ENCODE measurements at places on chromosomes 7 and 10.

DNA sequence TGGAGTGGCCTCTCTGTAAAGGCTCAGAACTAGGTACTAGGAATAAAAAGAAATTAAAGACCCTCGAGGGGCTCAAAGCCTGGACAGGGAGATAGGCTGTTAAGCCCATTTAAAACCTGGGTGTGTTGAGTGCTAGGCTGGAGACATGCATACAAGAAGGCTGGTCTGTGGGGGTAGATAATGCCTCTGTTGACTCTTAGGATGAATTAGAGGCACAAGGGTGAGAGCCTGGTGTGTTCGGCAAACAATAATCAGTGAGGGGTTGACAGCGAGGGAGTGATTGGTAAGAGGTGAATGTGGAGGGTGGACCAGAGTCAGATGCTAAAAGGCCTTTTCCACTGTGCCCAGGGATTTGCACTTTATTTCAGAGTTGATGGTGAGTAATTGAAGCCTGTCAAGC lies 12.7 kb downstream of the GSTO2 start:
- DNase-seq: no peak

DNA sequence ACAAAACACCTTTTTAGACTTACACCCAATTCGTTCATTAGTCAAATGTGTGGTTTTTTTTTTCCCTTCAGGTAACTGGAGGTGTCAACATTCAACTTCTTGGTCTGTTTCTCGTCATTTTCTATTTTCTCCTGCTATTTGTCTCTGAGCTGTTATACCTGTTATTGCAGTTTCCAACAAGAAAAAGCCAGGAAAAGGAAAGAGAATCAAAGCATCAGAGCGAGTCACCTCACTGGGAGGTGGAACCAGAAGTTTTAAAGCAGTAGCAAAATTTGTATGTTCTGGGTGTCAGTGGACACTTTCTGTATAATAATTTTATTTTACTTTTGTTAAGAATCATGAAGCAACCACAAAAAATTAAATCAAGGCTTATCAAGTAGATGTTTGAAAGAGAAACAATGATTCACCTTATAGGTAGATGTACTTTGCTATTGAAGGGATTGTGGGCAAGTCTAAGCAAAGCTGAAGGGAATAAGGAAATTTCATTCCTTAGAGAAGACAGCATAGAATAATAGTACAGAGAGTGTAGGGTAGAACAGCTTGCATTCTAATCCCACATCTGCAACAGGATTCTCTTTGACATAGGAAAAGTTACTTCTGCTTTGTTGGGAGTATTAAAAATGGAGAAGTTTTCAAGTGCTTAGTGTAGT lies 675.8 kb downstream of the PCDH15 start:
- DNase-seq: no peak

DNA sequence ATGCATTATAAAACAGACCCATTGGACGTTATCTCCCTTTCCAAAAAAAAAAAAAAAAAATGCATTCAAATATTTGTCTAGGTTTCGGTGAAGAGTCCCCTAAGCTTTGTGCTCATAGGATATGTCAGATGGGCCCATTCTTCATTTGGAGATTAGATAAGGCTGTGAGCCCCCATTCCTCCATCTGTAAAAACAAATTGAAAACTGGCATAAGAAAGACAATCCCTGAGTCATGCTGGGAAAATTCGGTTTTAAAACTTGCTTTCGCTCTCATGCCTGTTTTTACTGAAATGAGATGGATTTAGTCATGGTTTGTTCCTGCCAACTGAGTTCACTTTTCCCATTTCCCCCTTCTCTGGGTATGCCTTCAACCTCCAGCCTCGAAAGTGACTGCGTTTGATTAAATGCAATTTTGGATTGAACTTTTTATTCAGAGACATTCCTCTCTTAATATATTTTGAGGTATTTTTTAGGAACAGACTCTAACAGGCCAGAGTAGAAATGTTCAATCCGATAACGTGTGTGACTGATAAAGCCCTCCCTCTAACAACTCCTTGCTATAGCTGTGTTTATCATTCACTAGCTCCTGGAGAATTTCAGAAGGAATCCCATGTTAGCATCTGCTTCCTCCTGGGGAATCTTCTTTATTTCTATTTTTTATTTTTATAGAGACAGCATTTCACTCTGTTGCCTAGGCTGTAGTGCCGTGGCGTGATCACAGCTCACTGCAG lies 190.9 kb upstream of the LYZL2 start:
- no peak for DNase-seq

GRCh38 chr10:125811251-125811650 lies 11.8 kb downstream of the UROS start:
- DNase-seq: no peak

- no peak for DNase-seq
These were observed 7.7 kb downstream of the NPC1L1 start for GRCh38 chr7:44533301-44534055.

- no peak for DNase-seq
These were observed 61.0 kb downstream of the ARHGAP12 start for GRCh38 chr10:31867646-31868045.

DNA sequence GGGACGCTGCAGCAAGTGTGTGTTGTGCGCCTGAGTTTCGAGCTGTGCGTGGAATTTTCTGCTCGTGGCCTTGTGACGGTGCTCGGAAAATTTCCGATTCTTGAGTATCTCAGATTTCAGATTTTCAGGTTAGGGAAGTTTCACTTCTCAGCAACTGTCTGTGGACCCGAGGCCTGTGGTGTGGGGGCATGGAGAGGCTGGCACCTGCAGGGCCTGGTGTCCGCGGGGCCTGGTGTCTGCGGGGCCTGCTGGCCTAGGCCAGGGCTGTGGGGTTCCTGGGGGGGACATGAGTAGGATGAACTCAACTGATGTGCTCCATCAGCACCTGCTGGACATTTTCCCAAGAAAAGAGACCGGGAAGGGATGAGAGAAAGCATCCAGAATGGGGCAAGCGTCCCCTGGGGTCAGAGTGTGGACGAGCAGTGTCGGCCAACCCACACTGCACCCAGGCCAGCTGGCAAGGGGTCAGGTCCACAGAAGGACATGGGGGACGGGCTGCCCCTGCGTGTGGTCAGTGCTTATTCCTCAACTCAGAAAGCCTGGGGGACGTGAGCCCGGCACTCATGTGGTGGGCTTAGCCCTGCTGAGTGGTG lies 31.3 kb upstream of the SHH start:
- no peak for DNase-seq
